Endodermal cell (in vitro differentiated cells): ENCODE measurements at places on chromosomes 4 and X. TPM values are rescaled to one million over a fixed set of nuclear protein-coding genes. Genes with fewer than 3 reads are reported as not detected.

DNA sequence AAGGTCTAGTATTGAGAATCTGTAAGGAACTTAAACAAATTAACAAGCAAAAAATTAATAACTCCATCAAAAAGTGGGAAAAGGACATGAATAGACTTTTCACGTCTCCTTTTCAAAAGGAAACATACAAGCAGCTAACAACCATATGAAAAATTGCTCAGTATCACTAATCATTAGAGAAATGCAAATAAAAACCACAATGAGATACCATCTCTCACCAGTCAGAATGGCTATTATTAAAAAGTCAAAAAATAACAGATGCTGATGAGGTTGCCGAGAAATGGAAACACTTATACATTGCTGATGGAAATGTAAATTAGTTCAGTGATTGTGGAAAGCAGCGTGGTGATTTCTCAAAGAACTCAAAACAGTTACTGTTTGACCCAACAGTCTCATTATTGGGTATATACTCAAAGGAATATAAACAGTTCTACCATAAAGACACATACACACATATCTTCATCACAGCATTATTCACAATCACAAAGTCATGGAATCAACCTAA, 410.4 kb upstream of the SMIM31 start:
- no peak for DNase-seq
- H3K27ac ChIP-seq, result no peak overlapping the region
- H3K4me3 ChIP-seq, result no peak overlapping the region
- no peaks in the 10 kb centered on the region for H3K4me1 ChIP-seq
- no peaks in the 10 kb centered on the region for H3K27me3 ChIP-seq

GRCh38 chr4:73918058-73918457, 48.9 kb downstream of the CXCL1 start:
- H3K27me3 ChIP-seq, result no peaks in the 10 kb centered on the region
- DNase-seq, result no peak
- peaks cover 3% of the 10 kb centered on the region for H3K4me1 ChIP-seq
- H3K27ac ChIP-seq, result no peak overlapping the region
- H3K4me3 ChIP-seq, result no peak overlapping the region
- no peaks in the 10 kb centered on the region for H3K36me3 ChIP-seq

- no peaks in the 10 kb centered on the region for H3K4me1 ChIP-seq
- H3K36me3 ChIP-seq, result no peaks in the 10 kb centered on the region
- no peak overlapping the region for H3K4me3 ChIP-seq
- no peak overlapping the region for H3K27ac ChIP-seq
- no peak for DNase-seq
These were observed 26.0 kb upstream of the AWAT1 start for GRCh38 chrX:70208479-70208878.

DNA sequence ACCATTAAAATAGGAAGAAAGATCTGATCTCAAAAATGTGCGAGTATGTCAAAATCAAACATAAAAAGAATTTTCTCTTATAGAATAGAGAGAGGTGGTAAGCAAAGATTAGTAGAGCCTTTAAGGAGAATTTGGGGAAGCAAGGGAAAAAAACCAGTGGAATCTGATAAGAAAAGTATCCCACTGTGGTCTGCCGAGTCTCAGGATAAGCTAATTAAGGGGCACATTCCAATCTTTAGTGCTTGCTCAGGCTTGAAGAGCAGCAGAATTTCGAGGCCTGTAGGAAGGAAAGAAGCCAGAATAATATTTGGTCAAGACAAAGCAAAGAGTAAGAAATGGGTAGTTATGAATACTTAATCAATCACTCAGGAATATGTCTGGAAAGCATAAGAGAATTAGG, 13.0 kb downstream of the STATH start:
- H3K36me3 ChIP-seq, result no peaks in the 10 kb centered on the region
- no peaks in the 10 kb centered on the region for H3K4me1 ChIP-seq
- no peak overlapping the region for H3K27ac ChIP-seq
- H3K4me3 ChIP-seq, result no peak overlapping the region

GRCh38 chrX:44747317-44747716, 96.5 kb upstream of the DUSP21 start:
- H3K36me3 ChIP-seq, result no peaks in the 10 kb centered on the region
- no peaks in the 10 kb centered on the region for H3K27me3 ChIP-seq

GRCh38 chr4:85092536-85092935, 126.0 kb upstream of the WDFY3 start:
- peaks cover under 1% of the 10 kb centered on the region for H3K4me1 ChIP-seq
- no peak overlapping the region for H3K27ac ChIP-seq
- H3K4me3 ChIP-seq, result no peak overlapping the region
- DNase-seq, result no peak

GCNA gene
- 0.99 to 2.1 TPM (median 1.7 TPM) in 3 replicates for total RNA-seq

ADAMTS3 gene
- 6.8 to 13.3 TPM (median 13.0 TPM) in 3 replicates for total RNA-seq

STK26 gene
- total RNA-seq, result 100 to 112 TPM (median 105 TPM) in 3 replicates
